ENCODE measurements at places on chromosomes 4 and X.

DNA sequence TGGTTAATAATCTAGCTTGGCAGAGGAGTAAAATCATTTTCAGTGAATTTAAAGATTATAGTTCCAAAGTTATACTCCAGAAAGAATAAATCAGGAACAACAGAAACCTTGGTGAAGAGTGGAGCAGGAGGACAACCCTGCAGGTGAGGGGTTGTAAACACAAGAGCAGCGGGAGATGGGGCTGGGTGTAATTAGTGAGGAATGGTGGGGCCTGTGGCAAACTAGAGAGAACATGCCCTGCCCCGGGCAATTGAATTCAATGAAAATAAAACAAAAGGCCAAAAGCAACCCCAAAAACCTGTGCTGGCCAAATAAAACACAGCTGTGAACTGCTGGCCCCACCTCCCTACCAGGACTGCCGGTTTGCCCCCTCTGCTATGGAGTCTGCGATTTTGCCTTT lies 325.2 kb downstream of the NR3C2 start:
- no peak for DNase-seq

- no peak for DNase-seq
Measured at GRCh38 chr4:33226133-33226532, 2506.0 kb downstream of the PCDH7 start.

- no peak for DNase-seq
Measured at GRCh38 chr4:174244441-174244840, 39.0 kb downstream of the FBXO8 start.

DNA sequence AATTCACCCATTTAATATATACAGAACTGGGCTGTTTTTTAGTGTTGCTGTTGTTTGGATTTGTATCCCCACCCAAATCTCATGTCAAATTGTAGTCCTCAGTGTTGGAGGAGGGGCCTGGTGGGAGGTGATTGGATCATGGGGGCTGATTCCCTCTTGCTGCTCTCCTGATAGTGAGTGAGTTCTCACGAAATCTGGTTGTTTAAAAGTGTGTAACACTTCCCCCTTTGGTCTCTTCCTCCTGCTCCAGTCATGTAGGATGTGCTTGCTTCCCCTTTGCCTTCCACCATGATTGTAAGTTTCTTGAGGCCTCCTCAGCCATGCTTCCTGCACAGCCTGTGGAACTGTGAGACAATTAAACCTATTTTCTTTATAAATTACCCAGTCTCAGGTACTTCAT lies 141.6 kb upstream of the AADAT start:
- DNase-seq = no peak

DNA sequence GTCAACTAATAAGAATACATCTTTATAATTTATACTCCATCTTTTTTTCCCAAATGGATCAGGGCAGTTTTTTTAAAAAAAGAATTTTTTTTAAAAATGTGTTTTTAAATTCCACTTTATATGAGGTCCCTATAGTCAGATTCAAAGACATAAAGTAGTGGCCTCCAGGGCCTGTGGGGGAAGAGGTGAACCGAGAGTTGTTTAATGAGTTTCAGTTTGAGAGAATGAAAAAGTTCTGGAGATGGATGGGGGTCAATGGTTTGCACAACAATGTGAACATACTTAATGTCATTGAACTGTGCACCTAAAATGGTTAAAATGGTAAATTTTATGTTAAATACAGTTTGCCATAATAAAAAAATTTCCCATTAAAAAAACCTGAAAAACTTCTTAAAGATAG lies 53.8 kb downstream of the ZNF827 start:
- no peak for DNase-seq
